Right renal cortex interstitium (tissue), 3 donors: ENCODE measurements at places on chromosomes 5 and 9.

GRCh38 chr9:123049589-123050222 is 16.2 kb downstream of the GPR21 start:
- no peak for DNase-seq

- no peak for DNase-seq
Observed at GRCh38 chr5:10565785-10566542, 2.1 kb downstream of the ANKRD33B start.

DNA sequence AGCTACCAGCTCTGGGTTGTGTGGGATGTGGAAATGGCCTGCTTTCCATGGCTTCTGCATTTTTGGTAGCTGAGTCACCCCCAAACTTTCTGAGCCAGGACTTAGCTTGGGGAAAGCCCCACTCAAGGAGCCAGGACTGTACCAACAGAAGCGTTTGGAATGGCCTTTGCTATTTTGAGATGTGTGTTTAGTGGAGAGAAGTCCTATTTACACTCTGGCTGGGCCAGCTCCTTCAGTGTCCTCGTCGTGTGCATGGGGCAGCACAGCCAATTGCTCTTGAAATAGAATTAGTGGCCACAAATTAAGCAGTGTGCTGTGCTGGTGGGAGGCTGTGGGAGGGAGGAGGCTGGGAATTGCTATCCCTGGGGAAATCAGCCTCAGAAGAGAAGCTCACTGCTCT is 51.6 kb downstream of the ENTREP1 start:
- DNase-seq = no peak

DNA sequence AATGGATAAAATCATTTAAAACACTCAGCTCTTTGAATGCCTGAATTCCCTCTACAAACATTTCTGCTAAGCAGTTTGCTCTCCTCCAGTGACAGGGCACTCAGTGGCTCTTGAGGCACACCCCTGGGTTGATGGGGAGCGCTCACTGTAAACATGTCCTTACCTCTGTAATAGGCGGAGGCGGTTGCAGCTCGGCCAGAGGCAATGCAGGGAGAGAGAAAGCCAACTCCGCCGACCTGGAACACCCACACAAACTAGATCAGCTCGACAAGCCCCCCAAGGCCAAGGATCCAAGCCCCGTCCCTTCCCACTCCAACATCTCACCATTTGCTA is 329 bp downstream of the CDC23 start:
- DNase-seq = no peak

GRCh38 chr5:78601559-78602314 is 46.8 kb downstream of the LHFPL2 start:
- DNase-seq = no peak

DNA sequence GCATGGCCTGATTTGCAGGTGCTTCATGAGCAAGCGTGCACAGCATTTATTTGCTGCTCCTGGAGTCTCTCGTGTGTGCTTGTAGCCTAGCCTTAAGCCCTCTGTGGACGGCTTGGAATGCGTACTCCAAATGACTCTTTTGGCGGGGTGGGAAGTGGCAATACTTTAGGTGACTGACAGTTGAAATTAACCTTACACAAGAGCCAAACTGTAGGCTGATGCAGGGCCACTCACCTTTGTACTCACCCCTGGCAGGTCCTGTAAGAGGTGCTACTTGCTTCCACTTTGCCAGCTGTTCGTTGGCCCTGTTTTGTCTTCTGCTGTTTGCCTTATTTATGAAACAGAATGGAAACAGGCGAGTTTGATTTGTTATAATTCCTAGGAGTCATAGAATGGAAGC is 22.9 kb downstream of the TENT4A start:
- DNase-seq = no peak
